ENCODE measurements at places on chromosomes 3 and 15.
A peak's percentile ranks its signal among the peaks of the same experiment; 100 is the strongest.

GRCh38 chr3:86029590-86029989 is 961.4 kb downstream of the VGLL3 start:
- no peak for DNase-seq

DNA sequence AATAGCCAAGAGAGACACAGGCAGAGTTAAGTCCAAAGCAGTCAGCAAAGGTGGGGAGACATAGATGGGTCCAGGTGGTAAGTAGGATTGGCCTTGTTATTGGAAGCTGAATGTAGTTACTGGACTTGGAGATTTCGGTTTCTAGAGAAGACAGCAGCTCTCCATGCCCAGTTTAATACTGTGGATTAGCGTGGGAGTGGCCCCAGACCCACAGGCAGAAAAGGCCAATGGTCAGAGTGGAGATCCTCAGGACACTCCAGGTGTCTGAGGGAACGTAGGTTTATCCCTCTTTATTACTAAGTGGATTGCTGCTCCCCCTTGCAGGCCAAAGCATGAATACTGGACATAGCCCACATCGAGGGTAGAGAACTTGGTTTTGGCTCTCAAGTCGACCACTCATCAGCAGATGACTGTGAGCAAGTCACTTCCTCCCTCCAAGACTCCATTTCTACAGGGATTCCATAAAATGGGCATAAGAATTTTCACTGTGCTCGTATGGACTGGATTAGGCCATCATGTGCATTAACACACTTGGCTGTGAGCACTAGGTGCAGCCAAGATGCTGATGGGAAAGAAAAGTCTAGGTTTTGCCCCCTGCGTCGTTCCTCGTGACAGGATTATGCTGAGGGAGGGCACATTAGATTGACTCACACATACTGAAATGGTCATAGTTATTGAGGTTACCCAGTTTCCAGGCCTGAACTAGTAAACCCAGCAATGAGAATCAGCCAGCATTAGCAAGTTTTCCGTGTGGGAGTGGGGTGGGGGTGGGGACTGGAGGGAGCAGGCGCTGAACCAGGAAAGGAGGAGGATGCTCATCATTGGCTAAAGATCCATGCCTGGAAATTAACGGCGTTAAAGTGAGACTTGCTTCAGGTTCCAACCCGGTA is 225.2 kb upstream of the TPRG1 start:
- no peak for DNase-seq

DNA sequence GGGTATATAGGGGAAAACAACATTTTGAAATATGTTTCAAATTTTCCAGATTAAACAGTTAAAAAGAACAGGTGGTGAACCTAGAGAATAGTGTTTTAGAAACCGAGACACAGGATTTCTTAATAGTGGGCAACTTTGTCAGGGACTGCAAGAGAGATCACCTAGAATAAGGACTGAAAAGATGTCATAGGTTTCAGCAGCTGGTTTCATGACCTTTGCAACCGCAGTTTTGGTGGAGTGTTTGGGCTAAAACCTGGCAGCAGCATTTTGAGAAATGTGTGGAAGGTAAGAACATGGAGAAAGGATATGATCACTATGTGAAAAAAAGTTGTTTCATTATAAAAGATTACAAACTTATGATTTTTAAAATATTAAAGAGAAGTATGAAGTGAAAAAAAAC is 34.9 kb downstream of the PRKCI start:
- DNase-seq, result no peak

DNA sequence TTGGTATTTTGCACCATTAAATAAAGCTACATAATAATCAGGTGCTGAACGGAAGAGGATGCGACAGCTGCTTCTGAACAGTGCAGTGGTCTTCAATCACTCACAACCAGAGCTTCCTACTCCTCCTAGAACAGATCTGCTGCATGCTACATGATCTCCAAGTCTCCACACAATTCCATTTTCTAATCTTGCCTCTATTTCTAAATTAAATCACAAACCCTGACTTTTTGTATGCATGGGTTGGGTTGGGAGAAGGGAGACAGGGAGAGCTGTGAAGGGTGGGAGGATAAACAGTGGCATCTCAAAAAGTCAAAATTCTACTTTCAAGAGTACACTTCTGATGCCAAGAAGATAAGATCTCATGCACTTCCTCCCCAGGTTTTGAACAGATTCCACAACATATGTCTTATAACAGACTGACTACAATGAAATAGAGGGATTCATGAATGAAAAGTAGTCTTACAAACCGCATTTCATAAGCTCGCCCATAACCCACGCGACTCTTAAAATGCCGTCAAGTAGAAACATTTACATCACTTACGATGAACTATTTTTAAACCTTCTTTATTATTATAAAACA is 57.2 kb downstream of the CHSY1 start:
- no peak for DNase-seq

DNA sequence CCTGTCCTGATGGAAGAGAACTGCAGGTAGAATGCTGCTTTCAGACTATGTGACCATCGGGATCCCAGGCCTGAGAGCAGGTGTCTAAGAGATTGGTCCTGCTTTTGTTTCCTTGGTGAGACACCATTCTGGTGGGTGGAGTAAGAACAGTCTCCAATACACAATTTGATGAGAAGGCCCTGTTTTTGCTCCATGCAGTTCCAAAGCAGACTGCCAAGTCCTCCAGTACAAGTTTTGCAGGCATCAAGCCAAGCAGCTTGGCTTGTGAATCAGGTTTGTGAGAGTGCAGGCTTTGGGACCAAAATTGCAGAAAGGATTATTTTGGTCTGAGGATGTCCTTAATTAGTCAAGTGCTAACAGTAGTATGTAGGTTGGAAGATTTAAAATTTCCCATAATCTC is 381.6 kb downstream of the FOXP1 start:
- peak; percentile 27 for DNase-seq

GRCh38 chr3:185502987-185503386 is 4.2 kb upstream of the TMEM41A start:
- no peak for DNase-seq

DNA sequence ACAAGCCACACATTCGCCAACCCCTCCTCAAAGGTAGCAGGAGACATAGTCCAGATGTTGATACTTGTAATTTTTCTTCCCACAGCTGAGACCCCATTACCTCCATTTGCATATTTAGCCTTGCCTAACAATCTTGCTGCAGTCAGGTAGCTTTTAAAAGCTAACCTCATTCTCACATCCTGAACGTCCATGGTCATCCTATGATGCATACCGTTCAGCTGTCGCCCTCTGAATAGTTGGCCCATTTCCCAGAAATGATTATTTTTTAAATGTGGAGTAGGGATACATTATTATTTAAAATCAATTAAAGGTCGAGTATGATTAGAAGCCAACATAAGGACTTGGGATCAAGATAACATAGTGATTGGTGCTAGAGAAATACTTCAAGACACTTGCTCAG is 165.0 kb downstream of the MEX3B start:
- no peak for DNase-seq

DNA sequence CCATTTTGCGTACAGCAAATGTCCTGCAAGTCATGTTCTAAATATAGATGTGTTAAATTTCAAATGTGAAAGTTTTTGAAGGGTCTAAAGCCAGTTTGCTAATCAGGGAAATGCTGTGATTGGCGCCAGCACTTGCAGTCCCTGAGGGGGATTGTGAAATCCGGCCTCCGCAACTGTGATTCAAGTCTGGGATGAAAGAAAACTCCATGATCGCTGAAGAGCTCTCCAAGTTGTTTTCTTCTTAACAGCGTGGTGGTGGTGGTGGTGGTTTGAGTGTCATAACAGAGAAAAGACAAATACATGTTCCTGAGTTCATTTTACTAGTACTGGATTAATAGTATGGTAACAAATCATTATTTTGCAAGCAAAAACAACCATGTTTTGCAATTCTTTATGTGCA is 51.8 kb downstream of the MITF start:
- DNase-seq, result no peak

GRCh38 chr15:69172847-69173246 is 12.4 kb downstream of the GLCE start:
- DNase-seq, result no peak

- DNase-seq, result no peak
Observed at GRCh38 chr3:184186184-184186901, at the start of gene ABCF3. Gene ABCF3, plus strand, starts transcription at chr3:184186199. Its CDS starts 9 bp downstream, at chr3:184186208.

DNA sequence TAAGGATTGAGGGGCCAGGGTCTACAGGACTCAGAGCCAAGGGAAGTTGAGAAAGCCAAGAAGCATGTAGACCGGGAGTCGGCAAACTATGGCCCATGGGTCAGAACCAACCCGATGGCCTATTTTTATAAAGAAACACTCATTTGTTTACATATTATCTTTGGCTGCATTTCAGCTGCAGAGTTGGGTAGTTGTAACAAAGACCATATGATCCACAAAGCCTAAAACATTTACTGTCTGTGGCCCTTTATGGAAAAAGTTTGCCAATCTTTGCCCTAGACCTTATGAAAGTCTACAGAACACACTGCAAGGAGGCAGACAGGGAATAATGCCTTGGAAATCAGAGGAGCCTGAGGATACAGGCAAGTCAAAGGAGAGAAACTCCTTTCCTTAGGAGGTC is 63.2 kb upstream of the MNS1 start:
- no peak for DNase-seq

DNA sequence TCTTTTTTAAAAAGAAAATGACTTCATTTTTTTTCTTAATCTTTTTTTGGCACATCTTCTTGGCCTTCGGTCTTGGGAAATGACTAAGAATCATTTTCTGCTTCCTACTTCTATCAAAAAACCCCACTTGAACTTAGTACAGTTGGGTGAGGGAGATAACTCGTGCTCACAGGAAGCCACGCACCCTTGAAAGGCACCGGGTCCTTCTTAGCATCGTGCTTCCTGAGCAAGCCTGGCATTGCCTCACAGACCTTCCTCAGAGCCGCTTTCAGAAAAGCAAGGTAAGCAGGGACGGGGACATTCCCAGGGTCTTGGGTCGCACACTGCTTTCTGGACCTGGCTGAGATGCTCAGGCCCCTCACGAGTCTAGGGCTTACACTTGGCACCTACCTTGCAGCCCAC is at the start of gene CCR4:
TSS of gene CCR4 (plus strand) at position 235 of the 402 bp plus-strand sequence. CDS start 1,779 bp downstream, outside the sequence.
- no peak for DNase-seq

DNA sequence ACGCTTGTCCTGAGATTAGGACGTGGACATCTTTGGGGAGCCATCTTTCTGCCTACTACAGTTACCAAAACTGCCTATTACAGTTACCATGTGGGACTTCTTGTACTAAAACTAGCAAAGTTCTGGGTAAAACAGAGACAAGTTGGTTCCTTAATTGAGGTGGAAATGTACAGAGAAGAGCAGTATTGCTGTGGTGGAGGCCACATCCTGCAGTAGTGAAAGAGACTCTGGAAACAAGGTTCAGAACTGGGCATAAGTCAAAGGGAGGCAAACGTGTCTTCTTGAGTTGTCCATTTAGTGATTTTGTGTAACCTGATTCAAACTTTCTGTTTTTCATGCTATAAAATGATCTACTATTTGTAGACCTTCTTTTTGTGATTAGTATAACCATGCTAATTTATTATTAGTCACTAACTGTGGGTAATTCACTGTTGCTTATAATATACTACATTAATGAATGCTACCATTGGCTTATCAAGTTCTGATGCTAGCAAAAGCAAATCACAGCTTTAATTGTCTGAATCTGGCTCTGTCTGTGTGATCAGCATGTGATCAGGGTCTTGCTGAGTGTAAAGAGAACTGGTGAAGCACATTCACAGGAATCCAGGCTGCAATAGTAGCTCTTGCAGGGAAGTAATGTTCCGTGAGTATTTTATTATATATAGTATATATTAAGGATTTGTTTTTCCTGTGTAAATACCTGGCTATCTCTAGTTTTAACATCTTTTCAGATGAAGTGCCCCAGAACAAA is 207.9 kb upstream of the GAP43 start:
- no peak for DNase-seq

- no peak for DNase-seq
Observed at GRCh38 chr3:167445491-167445890, 28.4 kb downstream of the SERPINI2 start.

GRCh38 chr3:129618186-129618820 is 11.8 kb upstream of the PLXND1 start:
- DNase-seq, result no peak

DNA sequence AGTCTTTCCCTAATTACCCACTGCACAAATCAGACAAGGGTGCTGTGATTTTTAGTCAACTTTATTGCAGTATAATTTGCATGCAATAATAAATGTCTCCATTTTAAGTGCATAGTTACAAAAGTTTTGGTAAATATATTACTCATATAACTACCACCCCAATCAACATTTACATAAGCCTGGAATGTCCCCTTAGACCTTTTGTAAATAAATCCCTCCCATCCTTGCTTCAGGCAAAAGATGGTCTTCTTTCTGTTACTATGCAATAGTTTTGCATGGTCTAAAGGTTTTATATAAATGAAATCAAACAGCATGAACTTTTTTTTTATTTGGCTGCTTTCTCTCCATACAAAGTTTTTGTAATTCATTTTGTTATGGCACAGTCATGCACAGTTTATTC is 235.4 kb downstream of the PYDC2 start:
- no peak for DNase-seq

- DNase-seq, result no peak
Observed at GRCh38 chr3:164340273-164340672, 738.0 kb downstream of the SI start.
